Activated CD8-positive, alpha-beta memory T cell treated with anti-CD3 and anti-CD28 coated beads, Interleukin-2, amount 50 U/mL, for 4 hours (primary cell): ENCODE measurements at places on chromosomes 3 and 15.
A peak's percentile ranks its signal among the peaks of the same experiment; 100 is the strongest.

DNA sequence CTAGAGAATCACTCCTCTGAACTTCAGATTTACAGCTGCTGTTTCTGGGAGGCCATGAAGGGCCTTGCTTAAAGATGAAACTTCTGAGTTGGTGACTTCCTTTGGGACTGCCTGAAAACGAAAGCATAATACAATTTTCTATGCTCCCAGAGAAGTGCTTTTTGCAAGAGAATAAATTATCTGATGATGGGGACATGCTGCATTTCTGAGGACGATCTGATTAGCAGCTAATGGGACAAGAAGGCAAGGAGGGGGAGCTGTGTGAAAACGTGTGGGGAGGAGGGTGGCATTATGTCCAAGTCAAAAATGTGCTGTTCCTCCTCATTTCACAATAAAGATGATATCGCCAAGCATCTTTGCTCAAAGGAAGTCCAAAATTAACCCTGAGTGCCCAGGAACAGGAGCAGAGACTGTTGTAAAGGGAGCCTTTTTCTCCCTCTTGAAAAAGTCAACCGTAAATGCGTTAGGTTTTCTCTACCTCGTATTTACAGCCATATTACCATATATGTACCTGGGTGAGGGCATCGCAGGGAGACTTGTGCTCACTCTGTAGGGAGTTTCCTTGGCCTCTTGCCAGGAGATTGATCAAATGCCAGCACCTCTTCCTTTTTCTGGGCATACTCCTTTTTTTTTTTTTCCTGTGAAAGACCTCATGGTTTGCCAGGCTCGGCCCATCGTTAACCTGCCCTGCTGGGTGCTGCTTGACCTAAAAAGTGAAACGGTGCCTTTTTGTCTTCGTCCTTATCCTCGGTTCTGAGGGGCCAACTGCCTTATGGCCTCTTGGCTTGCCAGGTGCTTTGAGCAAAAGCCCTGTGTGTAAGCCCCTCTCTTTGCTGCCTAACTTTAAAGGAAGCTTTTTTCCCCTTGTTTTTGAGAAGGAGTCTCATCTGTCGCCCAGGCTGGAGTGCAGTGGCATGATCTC, 11.5 kb downstream of the ITPR1 start:
- DNase-seq: peak; percentile 34

GRCh38 chr3:64684715-64685261, 3.0 kb downstream of the ADAMTS9 start:
- DNase-seq: no peak

GRCh38 chr3:55771503-55771902, 284.4 kb upstream of the WNT5A start:
- DNase-seq: no peak

DNA sequence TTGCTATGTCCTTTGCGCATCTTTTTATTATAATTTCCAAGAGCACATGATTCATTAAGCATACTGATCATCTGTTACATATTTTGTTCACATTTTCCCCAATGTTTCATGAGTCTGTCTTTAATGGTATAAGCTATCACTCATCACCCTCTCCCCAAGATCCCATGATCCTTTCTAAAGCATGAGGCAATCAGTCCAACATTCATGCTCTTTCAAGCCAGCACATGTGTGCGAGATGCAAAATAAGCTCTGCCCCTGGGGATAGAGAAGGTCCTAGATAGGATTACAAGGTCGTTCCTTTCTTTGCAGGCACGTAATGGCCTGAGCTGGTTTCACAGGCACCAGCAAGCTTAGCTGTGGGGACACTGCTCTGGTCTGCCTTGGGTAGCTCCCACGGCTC, 32.2 kb upstream of the B3GNT5 start:
- DNase-seq: no peak

GRCh38 chr15:78055919-78056713, 21.4 kb downstream of the TBC1D2B start:
- DNase-seq: no peak

GRCh38 chr3:76699846-76700245, 340.1 kb upstream of the ROBO2 start:
- no peak for DNase-seq

GRCh38 chr3:183572935-183573334, 17.4 kb upstream of the KLHL6 start:
- DNase-seq: no peak

DNA sequence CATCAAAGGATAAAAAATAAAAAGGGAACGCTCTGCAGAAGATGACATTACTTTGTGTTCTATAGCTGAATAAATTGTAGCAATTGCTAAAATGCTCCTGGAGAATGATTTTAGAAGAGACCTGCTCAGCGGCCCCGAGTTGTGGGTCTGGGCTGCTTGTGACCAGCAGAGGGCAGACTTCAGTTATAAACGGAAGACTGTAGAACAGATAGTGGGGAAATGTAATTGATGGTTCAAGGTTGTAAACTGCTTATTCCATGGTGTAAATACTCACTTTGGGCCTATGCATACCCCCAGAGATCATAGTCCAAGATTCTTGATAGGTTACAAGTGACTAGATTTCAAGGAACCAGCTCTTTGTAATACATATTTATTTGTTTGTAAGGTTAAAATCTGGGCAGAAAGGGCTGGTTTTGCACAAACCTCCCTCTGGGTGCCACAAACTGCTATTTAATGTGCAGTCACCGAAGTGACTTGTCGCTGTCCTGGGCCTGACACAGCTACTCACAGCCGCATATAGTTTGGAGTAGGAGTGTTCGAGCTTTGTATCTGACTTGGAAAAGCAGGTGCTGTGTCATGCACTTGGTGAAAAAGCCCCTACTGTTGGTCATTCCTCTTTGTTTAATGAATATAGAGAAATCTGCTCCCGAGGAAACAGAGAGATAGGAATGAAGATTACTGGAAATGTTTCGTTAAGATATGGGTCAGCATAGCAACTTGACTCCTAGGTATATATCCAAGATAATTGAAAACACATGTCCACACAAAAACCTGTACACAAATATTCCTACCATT, 34.7 kb upstream of the NDUFB4 start:
- peak; percentile 68 for DNase-seq

GRCh38 chr3:195094191-195094921, 176.6 kb downstream of the XXYLT1 start:
- no peak for DNase-seq

DNA sequence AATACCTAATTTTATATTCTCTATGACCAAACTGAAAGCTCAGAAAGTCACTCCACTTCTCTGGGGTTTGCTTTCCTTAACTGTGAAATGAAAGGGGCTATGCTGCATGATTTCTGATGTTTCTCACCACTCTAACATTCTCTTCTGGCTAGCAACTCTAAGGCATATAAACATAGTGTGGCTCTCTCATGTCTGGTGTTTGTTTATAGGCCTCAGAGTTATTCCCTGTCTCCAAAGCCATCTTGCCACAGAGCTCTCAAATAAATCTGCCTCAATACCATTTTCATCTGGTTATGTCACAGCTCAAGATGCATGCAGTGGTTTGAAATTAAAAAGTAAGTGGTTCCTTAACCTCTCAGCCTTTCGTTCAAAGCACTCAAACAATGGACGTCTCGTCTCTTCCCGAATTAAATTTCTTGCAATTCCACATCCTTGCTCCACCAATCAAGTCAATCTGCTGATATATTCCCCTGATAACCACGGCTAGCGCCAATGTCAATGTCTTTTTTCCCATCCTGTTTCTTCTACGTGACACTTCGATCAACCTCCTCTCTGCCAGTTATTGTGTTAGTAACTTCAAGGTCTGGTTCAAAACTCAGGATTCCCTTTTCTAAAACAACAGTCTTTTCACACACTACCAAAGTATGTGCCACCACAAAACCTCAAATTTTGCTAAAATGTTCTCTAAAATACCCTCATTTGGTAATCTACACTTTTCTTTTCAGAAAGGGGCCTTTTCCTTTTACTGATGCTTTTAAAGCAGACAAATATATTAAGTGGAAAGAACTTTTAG, 16.0 kb downstream of the TOMM70 start:
- DNase-seq: no peak

DNA sequence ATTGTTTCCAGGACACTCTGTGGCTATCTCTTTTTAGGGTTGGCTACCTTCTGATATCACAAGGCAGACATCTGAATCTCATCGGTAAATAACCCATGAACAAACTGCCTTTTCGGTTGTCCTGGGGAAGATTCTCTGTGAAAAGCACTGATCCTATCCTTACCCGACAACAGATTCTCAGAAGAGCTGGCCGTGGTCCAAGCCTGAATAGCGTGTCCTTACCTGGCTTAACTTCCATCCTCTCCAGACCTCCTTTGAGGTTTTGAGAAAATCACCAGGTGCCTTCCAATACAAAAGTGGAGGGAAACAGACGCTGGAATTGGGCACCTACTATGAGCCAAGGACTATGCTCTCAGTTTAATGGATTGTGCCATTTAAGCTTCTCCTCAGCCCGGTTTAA, 87.4 kb upstream of the ARHGEF3 start:
- no peak for DNase-seq
